Transverse colon (tissue), 4 donors: ENCODE measurements at places on chromosomes 16 and 17. TPM values are rescaled to one million over a fixed set of nuclear protein-coding genes. Genes with fewer than 3 reads are reported as not detected.

GRCh38 chr17:18946536-18946935, 5.4 kb upstream of the SLC5A10 start:
- H3K27me3 ChIP-seq: no peaks in the 10 kb centered on the region
- no peak for DNase-seq
- H3K36me3 ChIP-seq: no peaks in the 10 kb centered on the region
- H3K4me1 ChIP-seq: no peaks in the 10 kb centered on the region
- H3K27ac ChIP-seq: no peak overlapping the region
- H3K4me3 ChIP-seq: no peak overlapping the region

- no peak overlapping the region for H3K4me3 ChIP-seq
- no peak for DNase-seq
- H3K27ac ChIP-seq: peak overlapping the region; percentile 45
- H3K27me3 ChIP-seq: no peaks in the 10 kb centered on the region
- H3K36me3 ChIP-seq: peaks cover 4% of the 10 kb centered on the region
Measured at GRCh38 chr17:50856431-50856830, 9.7 kb downstream of the TOB1 start.

DNA sequence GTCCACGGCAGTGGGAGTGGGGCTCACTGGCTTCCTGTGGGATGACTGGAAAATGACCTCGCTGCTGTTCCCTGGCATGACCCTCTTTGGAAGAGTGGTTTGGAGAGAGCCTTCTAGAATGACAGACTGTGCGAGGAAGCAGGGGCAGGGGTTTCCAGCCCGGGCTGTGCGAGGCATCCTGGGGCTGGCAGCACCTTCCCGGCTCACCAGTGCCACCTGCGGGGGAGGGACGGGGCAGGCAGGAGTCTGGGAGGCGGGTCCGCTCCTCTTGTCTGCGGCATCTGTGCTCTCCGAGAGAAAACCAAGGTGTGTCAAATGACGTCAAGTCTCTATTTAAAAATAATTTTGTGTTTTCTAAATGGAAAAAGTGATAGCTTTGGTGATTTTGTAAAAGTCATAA, 7.8 kb upstream of the RNF213 start:
- no peak overlapping the region for H3K4me3 ChIP-seq
- H3K27me3 ChIP-seq: no peaks in the 10 kb centered on the region
- peaks cover 13% of the 10 kb centered on the region for H3K4me1 ChIP-seq
- DNase-seq: peak; percentile 84

DNA sequence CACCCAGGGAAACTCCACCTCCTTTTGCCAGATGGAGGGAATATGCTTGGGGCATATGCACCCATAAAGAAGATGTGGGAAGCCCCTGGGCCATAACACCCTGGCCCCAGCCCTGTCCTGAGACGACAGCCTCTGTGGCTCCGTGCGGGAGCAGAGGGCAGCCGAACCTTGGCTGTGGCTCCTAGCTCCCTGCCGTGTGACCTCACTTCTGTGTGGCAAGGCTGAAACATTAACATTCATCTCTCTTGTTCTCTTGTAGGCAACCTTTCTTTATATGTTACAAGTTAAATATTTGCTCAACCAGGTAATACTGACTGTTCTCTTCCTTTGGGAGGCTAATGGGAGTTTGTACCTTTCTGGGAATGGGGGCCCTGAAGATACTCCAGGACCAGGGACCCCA, 17.5 kb downstream of the SLC47A1 start:
- no peak for DNase-seq
- H3K36me3 ChIP-seq: no peaks in the 10 kb centered on the region
- H3K27me3 ChIP-seq: no peaks in the 10 kb centered on the region
- no peak overlapping the region for H3K27ac ChIP-seq
- H3K4me1 ChIP-seq: no peaks in the 10 kb centered on the region

DNA sequence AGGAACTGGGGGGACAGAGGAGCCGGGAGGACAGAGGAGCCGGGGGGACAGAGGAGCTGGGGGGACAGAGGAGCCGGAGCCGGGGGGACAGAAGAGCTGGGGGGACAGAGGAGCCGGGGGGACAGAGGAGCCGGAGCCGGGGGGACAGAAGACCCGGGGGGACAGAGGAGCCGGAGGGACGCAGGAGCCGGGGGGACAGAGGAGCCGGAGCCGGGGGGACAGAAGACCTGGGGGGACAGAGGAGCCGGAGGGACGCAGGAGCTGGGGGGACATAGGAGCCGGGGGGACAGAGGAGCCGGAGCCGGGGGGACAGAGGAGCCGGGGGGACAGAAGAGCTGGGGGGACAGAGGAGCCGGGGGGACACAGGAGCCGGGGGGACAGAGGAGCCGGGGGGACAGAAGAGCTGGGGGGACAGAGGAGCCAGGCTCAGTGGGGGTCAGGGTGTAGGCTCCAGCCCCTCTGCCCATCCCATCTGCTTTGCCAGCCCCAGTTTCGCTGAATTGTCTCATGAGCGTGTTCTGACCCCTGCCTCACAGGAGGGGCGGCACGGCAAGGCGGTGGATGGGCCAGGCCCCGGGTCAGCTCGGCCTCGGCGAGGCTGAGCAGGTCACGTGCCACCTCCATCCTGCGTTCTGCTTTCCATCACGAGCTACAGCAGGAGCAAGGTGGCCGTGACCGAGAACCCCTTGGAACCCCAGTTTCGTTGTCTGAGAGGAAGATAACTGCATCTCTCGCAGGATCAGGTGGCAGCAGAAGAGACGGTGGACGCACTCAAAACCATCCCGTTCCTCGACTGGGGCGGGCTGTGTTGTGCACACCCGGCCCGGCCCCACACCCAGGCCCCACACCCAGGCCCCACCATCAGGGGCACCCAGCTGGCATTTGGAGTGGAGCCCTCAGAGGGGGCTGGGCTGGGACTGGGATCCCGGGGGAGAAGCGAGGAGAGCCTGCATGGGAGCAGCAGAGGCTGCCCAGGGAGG, 26.1 kb upstream of the CBFA2T3 start:
- peaks cover 49% of the 10 kb centered on the region for H3K27me3 ChIP-seq
- no peaks in the 10 kb centered on the region for H3K4me1 ChIP-seq
- DNase-seq: no peak
- H3K27ac ChIP-seq: no peak overlapping the region

DNA sequence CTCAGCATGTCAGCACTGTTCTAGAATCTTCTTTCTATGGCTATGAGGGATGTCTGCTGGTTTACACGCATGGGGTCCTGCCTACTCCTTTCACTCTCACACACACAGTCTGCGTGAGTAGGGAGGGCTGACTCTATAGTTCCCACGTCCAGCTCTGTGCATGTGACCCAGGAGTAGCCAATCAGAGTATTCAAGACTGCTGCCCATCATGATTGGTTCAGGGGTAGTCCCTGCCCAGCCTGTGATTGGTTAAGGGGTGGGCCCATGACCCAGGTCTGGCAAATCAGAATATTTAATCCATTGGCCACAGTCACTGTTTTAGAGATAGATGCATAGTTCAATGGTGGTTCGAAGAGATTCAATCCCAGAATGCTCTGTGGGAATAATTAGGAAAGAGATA, 151.3 kb upstream of the IRX3 start:
- H3K27ac ChIP-seq: no peak overlapping the region
- no peaks in the 10 kb centered on the region for H3K36me3 ChIP-seq
- H3K27me3 ChIP-seq: peaks cover 22% of the 10 kb centered on the region
- no peak for DNase-seq
- H3K4me1 ChIP-seq: no peaks in the 10 kb centered on the region
- no peak overlapping the region for H3K4me3 ChIP-seq

GRCh38 chr17:39671651-39672521, 3.6 kb downstream of the PNMT start:
- peaks cover 50% of the 10 kb centered on the region for H3K4me1 ChIP-seq
- peaks cover 45% of the 10 kb centered on the region for H3K27me3 ChIP-seq
- H3K36me3 ChIP-seq: no peaks in the 10 kb centered on the region
- peak; percentile 67 for DNase-seq
- H3K27ac ChIP-seq: peak overlapping the region; percentile 67

GRCh38 chr17:6551869-6552531, 4.4 kb downstream of the PITPNM3 start:
- H3K4me3 ChIP-seq: no peak overlapping the region
- peak overlapping the region; percentile 82 for H3K27ac ChIP-seq
- peak; percentile 88 for DNase-seq
- H3K4me1 ChIP-seq: peaks cover 46% of the 10 kb centered on the region
- H3K36me3 ChIP-seq: no peaks in the 10 kb centered on the region

DNA sequence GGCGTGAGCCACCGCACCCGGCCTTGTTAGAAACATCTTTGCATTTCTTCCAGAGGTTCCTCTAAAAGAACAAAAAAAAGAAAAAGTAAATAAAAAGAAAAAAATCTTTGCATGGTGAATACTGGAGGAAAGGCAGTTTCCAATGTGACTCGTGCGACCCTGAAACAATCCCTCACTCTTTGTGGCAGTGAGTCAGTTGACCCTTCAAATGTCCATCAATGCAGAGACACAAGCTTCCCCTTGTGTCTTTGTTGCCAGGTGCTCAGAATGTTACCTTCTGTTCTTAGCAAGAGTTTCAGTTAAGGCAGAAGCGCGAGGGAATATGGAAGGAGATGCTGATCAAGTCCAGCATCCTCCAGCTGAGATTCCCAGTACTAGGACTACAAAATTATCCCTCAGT, 16.4 kb downstream of the CACNG4 start:
- no peak overlapping the region for H3K4me3 ChIP-seq
- no peaks in the 10 kb centered on the region for H3K36me3 ChIP-seq
- no peak for DNase-seq
- no peaks in the 10 kb centered on the region for H3K4me1 ChIP-seq
- peaks cover 50% of the 10 kb centered on the region for H3K27me3 ChIP-seq

GRCh38 chr16:31487071-31487719, 4.3 kb downstream of the SLC5A2 start:
- DNase-seq: no peak
- H3K36me3 ChIP-seq: no peaks in the 10 kb centered on the region
- peaks cover 4% of the 10 kb centered on the region for H3K4me1 ChIP-seq
- peak overlapping the region; percentile 36 for H3K4me3 ChIP-seq

DNA sequence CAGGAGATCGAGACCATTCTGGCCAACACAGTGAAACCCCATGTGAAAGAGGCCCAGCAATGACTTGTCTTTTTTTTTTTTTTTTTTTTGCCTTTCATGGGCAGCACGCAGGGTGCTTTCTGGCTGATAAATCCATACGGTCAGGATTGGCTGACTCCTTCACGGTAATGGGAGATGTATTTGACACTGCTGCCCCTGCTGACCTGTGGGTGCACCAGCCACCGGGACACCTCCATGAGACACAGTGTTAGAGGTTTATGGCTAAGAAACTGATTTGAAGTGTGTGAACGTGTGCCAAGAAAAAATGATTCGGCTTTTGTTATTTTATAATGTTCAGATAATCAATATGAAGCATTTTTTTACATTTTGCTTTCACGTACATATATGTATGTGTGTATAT, 48.4 kb downstream of the MAP2K6 start:
- H3K27ac ChIP-seq: no peak overlapping the region
- H3K27me3 ChIP-seq: no peaks in the 10 kb centered on the region
- no peaks in the 10 kb centered on the region for H3K36me3 ChIP-seq
- DNase-seq: no peak

DNA sequence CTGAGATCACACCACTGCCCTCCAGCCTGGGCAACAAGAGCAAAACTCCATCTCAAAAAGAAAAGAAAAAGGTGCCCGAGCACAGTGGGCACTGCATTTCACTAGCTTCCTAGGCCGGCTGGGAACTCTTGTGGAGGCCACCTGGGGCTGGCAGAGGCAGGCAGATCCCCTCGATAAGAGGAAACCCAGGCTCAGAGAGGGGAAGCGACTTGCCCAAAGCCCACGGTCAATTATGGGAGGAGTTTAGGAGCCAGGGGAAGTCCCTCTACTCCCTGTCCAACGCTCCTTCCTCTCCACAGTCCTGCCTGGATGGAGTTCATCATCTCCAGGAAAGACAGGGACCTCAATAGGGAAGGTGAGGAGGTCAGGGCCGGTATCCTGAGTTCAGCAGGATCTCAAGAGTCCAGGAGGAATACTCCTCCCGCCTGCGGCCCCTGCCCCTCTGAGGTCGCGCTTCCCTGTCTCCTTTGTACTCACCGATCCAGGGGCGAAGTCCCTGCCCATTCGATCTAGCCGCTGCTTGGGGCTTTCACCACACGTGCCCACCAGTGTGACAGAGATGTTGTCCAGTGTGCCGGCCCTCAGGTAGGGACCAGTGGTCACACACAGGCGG, 841 bp downstream of the ALOXE3 start:
- H3K4me1 ChIP-seq: peaks cover 53% of the 10 kb centered on the region
- H3K36me3 ChIP-seq: no peaks in the 10 kb centered on the region
- no peak overlapping the region for H3K27ac ChIP-seq
- peaks cover 77% of the 10 kb centered on the region for H3K27me3 ChIP-seq

- H3K27ac ChIP-seq: peak overlapping the region; percentile 89
- H3K36me3 ChIP-seq: no peaks in the 10 kb centered on the region
- peaks cover 10% of the 10 kb centered on the region for H3K27me3 ChIP-seq
- peaks cover 43% of the 10 kb centered on the region for H3K4me1 ChIP-seq
- peak overlapping the region; percentile 35 for H3K4me3 ChIP-seq
- DNase-seq: peak; percentile 36
Measured at GRCh38 chr17:15945527-15946191, 729 bp downstream of the ADORA2B start.

DNA sequence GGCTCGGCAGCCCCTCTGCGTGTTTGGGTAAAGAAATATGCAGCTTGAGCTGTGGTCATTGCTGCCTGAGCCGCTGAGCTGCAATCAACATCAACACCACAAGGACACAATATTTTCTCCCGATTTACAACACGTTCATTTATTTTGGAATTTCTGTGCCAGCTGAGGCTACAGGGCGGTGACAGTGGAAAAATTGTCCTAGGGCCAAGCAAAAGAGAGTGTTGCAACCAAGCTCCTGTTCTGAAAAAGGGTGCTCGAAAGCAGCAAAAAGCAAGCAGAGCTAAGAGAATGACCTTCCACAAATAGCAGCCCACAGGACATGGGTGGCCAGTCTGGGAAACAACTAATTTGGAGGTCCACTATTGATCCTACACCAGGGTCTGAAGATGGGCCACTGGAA, 35.4 kb upstream of the NOG start:
- H3K36me3 ChIP-seq: no peaks in the 10 kb centered on the region
- no peaks in the 10 kb centered on the region for H3K27me3 ChIP-seq
- H3K4me3 ChIP-seq: no peak overlapping the region
- H3K4me1 ChIP-seq: no peaks in the 10 kb centered on the region

Gene DYNLL2
- total RNA-seq: 26.2 TPM

Gene TBC1D10B
- 37.5 TPM for total RNA-seq

Gene ABI3
- total RNA-seq: 0.60 TPM

Gene LPO
- total RNA-seq: not detected

Gene CA4
- total RNA-seq: 15.7 TPM

Gene ABCA9
- 18.4 TPM for total RNA-seq

Gene DYNLRB2
- total RNA-seq: not detected
